Thoracic aorta (tissue), 2 donors: ENCODE measurements at places on chromosomes 11 and 22. TPM values are rescaled to one million over a fixed set of nuclear protein-coding genes. Genes with fewer than 3 reads are reported as not detected.

- no peak overlapping the region for H3K4me3 ChIP-seq
- H3K27me3 ChIP-seq: no peaks in the 10 kb centered on the region
- no peak for DNase-seq
- no peaks in the 10 kb centered on the region for H3K4me1 ChIP-seq
- H3K27ac ChIP-seq: no peak overlapping the region
- no peaks in the 10 kb centered on the region for H3K36me3 ChIP-seq
These were observed 105.2 kb downstream of the TRAF6 start for GRCh38 chr11:36404831-36405230.

GRCh38 chr11:7994581-7995278 is 7.6 kb downstream of the EIF3F start:
- H3K36me3 ChIP-seq: peaks cover 59% of the 10 kb centered on the region
- H3K27ac ChIP-seq: no peak overlapping the region
- H3K27me3 ChIP-seq: no peaks in the 10 kb centered on the region
- no peak for DNase-seq

GRCh38 chr11:36006556-36006955 is 62.7 kb downstream of the LDLRAD3 start:
- H3K27ac ChIP-seq: no peak overlapping the region
- peaks cover 13% of the 10 kb centered on the region for H3K4me1 ChIP-seq
- H3K4me3 ChIP-seq: no peak overlapping the region
- no peaks in the 10 kb centered on the region for H3K36me3 ChIP-seq
- H3K27me3 ChIP-seq: no peaks in the 10 kb centered on the region
- no peak for DNase-seq

DNA sequence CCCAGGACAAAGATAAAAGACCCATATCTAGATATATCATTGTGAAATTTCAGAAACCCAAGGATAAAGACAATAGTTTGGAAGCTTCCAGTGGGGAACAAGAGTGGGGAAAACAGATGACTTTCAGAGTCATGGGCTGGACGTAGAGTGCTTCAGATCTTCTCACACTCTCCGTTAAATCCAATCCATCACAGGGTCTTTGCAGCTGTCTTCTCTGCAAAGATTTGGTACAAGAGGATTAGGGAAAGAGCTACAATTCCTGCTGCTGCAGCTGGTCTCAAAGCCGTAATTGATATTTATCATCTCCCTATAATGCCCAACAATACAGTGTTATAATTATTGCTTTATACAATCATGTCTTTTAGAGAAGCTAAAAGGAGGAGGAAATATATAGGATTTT is 63.4 kb upstream of the CLPB start:
- no peak overlapping the region for H3K27ac ChIP-seq
- no peak for DNase-seq
- H3K4me3 ChIP-seq: no peak overlapping the region
- H3K4me1 ChIP-seq: no peaks in the 10 kb centered on the region

The OR5A1 gene
- total RNA-seq: not detected

The PDGFD gene
- total RNA-seq: 135 TPM

The ESAM gene
- 116 TPM for total RNA-seq

The SLC22A8 gene
- not detected for total RNA-seq
